Mesenchymal stem cell (in vitro differentiated cells and primary cell): ENCODE measurements at places on chromosomes 11 and 22.

GRCh38 chr11:8075119-8075726 lies 5.8 kb upstream of the TUB start:
- no peak overlapping the region for H3K27ac ChIP-seq
- H3K27me3 ChIP-seq, result peaks cover 76% of the 10 kb centered on the region
- H3K36me3 ChIP-seq, result no peaks in the 10 kb centered on the region
- no peaks in the 10 kb centered on the region for H3K4me1 ChIP-seq

DNA sequence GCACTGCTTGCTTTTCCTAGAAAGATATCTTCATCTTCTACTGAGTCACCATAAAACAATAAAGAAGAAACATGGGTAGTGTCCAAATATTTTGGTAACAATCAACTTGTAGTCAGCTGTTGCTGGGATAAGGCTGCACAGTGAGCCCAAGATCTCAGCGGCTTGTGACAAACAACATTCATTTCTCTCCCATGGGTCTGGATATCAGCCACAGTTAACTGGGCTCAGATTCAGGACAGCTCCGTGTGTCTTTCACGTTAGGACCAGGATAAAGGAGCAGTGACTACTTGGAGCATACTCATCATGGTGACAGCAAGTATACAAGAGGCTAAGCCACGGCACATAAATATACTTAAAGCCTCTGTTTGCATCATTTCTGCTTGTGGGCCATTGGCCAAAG lies 27.9 kb upstream of the GRK3 start:
- DNase-seq, result no peak
- H3K4me1 ChIP-seq, result no peaks in the 10 kb centered on the region
- no peaks in the 10 kb centered on the region for H3K27me3 ChIP-seq
- H3K27ac ChIP-seq, result no peak overlapping the region
- H3K4me3 ChIP-seq, result no peak overlapping the region
- no peaks in the 10 kb centered on the region for H3K36me3 ChIP-seq

GRCh38 chr11:10991393-10991792 lies 133.5 kb upstream of the ZBED5 start:
- H3K4me3 ChIP-seq, result no peak overlapping the region
- no peaks in the 10 kb centered on the region for H3K27me3 ChIP-seq
- H3K27ac ChIP-seq, result peak overlapping the region; percentile 88
- H3K36me3 ChIP-seq, result no peaks in the 10 kb centered on the region

GRCh38 chr11:45688472-45689033 lies 23.1 kb upstream of the CHST1 start:
- no peaks in the 10 kb centered on the region for H3K36me3 ChIP-seq
- no peak overlapping the region for H3K27ac ChIP-seq
- DNase-seq, result no peak
- no peaks in the 10 kb centered on the region for H3K4me1 ChIP-seq
- H3K27me3 ChIP-seq, result peaks cover 85% of the 10 kb centered on the region
- no peak overlapping the region for H3K4me3 ChIP-seq

DNA sequence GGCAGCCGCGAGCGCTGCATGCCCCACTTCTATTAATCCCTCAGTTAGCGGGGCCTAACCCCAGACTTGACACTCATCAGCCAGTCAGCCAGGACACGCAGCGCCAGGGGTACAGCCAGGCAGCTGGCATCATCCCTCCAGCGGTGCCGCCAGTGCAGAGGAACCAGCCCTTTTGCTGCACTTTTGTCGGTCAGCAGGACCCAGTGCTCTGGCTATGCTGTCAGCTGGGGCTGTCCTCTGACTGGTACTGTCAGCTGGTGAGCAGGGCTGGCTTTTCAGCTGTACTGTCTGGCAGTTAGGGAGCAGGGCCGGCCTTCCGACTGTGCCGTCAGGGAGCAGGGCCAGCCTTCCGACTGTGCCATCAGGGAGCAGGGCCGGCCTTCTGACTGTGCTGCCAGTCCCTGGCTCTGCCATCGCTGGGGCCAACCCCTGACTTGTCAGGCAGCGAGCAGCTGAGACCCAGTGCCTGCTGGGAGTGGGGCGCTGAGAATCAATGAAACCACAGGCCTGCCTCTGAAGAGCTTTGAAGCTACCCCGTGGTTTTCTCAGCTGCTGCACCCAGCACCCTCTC lies 115.4 kb downstream of the KIAA1671 start:
- peaks cover 14% of the 10 kb centered on the region for H3K27me3 ChIP-seq
- H3K4me3 ChIP-seq, result no peak overlapping the region
- H3K36me3 ChIP-seq, result peaks cover 6% of the 10 kb centered on the region
- no peak overlapping the region for H3K27ac ChIP-seq
- H3K4me1 ChIP-seq, result no peaks in the 10 kb centered on the region

DNA sequence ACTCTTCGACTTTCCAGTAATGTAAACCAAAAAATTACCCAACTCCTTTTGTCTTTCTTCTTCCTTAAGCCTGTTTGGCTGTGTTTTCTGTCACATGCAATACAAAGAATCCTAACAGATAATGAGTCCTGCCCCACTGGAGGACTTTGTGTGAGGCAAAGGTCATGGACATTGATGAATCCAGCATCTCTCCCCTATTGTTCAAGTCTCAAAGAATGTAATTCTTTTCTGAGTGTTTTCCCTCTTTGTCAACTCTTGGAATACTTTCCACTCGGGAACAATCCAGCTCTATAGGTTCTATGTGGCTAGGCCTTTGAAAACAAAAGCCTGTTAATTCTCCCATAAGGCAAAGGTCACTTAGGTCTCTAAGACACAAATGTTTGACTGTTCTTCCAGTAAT lies 100.7 kb downstream of the FAR1 start:
- H3K4me1 ChIP-seq, result no peaks in the 10 kb centered on the region
- no peak overlapping the region for H3K27ac ChIP-seq
- no peaks in the 10 kb centered on the region for H3K36me3 ChIP-seq
- H3K4me3 ChIP-seq, result no peak overlapping the region

DNA sequence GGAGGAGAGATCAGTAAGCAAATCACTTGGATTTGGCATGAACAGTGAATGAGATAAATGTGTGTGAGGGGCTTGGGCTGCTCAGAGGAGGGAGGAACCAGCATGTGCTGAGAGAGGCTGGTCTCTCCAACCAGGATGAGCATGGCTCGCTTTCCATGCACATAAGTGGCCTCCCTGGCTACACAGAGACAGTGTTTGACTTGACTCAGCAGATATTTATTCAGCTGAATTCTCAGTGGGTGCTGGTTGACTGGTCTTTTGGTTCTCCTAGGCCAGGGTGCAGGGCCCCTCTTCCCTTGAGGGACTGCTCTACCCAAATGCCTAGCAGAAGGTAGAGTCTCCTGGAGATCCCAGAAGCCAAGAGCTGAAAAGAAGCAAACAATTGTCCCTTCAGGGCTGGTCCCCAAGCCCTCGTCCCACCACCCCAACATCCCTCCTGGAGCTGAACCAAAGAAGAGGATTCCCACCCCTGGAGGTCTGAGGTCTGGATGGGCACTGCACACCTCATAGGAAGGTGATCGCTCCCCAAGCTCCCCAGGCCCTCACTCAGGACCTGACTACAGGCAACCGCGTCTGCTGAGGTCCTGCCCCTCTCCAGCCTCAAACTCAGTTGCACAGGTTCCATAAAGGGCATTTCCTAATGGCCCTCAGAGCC lies 3.3 kb upstream of the TRIM29 start:
- no peak for DNase-seq
- no peaks in the 10 kb centered on the region for H3K36me3 ChIP-seq
- no peak overlapping the region for H3K4me3 ChIP-seq
- peaks cover 73% of the 10 kb centered on the region for H3K27me3 ChIP-seq
- no peaks in the 10 kb centered on the region for H3K4me1 ChIP-seq
- H3K27ac ChIP-seq, result no peak overlapping the region

DNA sequence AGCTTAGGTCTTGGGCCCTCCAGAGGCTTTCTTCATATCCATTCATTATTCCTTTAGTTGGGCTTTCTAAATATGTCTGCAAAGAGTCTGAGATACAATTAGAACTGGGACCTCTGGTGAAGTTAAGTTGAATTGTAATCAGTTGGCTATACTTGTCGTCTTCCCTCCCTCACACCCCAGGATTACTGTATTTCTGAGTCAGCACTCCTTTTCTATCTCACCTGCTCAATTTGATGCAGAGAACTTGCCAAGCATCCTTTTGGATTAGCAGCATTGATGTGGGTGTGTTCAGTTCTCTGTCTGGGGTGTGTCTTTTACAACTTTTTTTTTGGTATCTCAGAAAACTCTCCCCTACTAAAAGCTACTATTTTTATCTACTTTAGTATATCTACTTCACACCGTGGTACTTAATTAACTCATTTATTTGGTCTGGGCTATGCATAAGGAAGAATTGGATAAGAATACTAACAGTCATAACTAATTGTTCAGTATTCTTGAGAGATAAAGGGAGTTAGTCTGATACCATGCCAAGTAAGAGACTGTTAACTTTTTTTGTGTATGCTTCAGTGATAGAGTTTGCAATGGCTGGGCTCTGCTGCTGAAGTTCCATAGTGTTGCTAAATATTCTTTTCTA lies 15.1 kb downstream of the CTNND1 start:
- H3K36me3 ChIP-seq, result no peaks in the 10 kb centered on the region
- peak; percentile 4 for DNase-seq
- H3K27ac ChIP-seq, result peak overlapping the region; percentile 97

DNA sequence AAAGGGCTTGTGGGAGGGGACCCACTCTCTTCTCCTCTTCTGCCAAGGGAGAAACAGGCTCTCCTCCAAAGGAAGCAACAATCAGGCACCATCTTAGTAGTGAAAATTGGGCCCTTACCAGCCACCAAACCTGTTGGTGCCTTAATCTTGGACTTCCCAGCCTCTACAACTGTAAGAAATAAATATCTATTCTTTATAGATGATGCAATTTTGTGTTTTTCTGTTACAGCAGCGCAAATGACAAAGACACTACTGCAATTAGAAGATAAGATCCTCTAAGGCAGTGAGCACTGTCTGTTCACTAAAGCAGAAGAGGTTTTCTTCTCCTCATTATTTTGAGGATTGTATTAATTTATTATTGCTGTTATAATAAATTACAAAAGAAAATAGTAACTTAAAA lies 691.4 kb upstream of the CCDC179 start:
- H3K27me3 ChIP-seq, result no peaks in the 10 kb centered on the region

GRCh38 chr11:45702511-45702910 lies 37.1 kb upstream of the CHST1 start:
- H3K4me3 ChIP-seq, result no peak overlapping the region
- no peaks in the 10 kb centered on the region for H3K36me3 ChIP-seq
- H3K27me3 ChIP-seq, result peaks cover 95% of the 10 kb centered on the region
- no peak overlapping the region for H3K27ac ChIP-seq
- no peak for DNase-seq

- no peaks in the 10 kb centered on the region for H3K27me3 ChIP-seq
- no peaks in the 10 kb centered on the region for H3K36me3 ChIP-seq
- peak overlapping the region; percentile 10 for H3K27ac ChIP-seq
- no peaks in the 10 kb centered on the region for H3K4me1 ChIP-seq
Measured at GRCh38 chr11:26621132-26621531, 49.1 kb upstream of the MUC15 start.

GRCh38 chr11:94749369-94749768 lies 18.8 kb upstream of the AMOTL1 start:
- no peaks in the 10 kb centered on the region for H3K27me3 ChIP-seq
- no peak overlapping the region for H3K27ac ChIP-seq
- DNase-seq, result no peak

- H3K27me3 ChIP-seq, result peaks cover 13% of the 10 kb centered on the region
- DNase-seq, result peak; percentile 79
- no peaks in the 10 kb centered on the region for H3K36me3 ChIP-seq
- H3K4me1 ChIP-seq, result no peaks in the 10 kb centered on the region
Measured at GRCh38 chr11:113546757-113547507, 71.7 kb upstream of the DRD2 start.

DNA sequence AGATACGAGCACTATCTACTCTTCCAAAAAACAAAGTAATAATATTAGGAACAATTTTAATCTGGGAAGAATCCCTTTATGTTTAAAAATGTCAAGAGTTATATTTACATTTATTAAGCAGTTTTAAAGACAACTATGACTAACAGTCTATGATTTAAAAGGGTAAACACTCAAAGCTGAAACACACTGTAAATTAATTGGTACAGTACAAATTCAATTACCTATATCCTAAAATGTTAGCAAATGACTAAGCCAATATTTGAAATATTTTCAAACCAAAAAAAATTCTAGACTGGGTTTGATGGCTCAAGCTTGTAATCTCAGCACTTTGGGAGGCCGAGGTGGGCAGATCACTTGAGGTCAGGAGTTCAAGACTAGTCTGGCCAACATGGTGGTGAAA lies 36.0 kb upstream of the CHRNA10 start:
- H3K27me3 ChIP-seq, result no peaks in the 10 kb centered on the region
- H3K4me3 ChIP-seq, result no peak overlapping the region
- no peak for DNase-seq
- no peak overlapping the region for H3K27ac ChIP-seq

DNA sequence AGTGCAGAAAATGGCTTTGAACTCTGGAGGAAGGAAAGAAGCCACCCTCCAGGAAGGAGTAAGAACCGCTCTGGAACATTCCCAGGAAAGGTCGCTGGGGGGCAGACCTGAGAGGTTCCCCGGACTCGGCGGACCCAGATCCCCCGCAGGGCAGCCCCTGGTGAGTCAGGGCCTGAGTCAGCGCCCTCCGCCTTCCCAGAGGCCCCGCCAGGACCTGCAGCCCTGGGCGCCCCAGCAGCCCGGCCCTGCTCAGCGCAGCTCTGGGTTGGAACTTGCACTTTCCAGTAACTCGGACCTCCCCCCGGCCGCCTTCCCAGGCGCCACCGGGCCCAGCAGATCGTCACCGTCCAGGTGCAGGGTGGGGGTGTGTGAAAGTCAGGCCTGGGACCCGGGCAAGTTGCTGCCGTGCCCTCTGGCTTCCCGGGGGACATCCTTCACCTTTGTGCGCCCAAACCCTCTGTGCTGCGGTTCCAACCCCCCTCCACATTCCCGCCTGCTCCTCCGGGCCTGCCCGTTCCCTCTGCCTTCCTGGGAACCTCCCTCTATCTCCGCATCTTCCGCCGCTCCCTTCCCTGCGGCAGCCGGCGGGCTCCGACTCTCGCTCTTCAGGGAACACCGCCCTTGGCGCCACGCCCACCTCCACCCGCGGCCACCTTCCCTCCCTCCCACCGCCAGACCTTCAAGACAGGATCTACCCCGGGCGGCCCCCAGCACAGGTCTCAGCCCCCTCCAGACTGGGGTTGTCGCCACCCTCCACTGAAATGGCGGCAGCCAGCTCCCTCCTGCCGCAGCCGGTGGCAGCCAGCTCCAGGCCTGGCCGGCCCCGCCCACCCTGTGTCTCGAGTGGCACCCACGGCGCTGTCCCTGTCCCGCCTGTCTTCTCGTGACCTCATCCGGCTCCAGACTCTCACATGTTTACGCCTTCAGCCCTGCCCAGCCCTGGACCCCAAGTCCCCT lies 36.8 kb upstream of the WNT7B start:
- peak; percentile 96 for DNase-seq
- H3K4me3 ChIP-seq, result peak overlapping the region; percentile 83
- H3K27ac ChIP-seq, result peak overlapping the region; percentile 99
- H3K27me3 ChIP-seq, result no peaks in the 10 kb centered on the region
- H3K4me1 ChIP-seq, result peaks cover 42% of the 10 kb centered on the region
- peaks cover 3% of the 10 kb centered on the region for H3K36me3 ChIP-seq

GRCh38 chr11:17738151-17738973 lies 3.8 kb downstream of the KCNC1 start:
- no peaks in the 10 kb centered on the region for H3K36me3 ChIP-seq
- peaks cover 23% of the 10 kb centered on the region for H3K4me1 ChIP-seq
- no peak for DNase-seq
- no peak overlapping the region for H3K27ac ChIP-seq
- no peak overlapping the region for H3K4me3 ChIP-seq
